ENCODE measurements at places on chromosomes 1 and 21.

DNA sequence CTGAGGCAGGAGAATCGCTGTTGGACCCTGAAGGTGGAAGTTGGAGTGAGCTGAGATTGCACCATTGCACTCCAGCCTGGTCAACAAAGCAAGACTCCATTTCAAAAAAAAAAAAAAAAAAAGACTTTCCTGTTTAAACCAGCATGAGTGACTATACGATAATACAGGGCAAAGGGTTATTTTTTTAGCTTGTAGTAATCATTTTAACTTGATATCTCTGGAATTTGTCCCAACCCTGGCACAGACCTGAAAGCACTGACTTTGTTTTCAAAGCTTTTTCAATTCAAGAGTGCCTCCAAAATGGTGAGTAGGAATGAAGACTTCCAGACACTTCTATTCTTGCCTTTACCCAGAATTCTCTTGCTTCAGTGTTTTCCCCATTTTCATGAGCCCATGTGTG is 4.4 kb upstream of the TMCO2 start:
- no peak for DNase-seq

- DNase-seq, result no peak
These were observed 487.0 kb upstream of the RGS18 start for GRCh38 chr1:191671236-191671635.

DNA sequence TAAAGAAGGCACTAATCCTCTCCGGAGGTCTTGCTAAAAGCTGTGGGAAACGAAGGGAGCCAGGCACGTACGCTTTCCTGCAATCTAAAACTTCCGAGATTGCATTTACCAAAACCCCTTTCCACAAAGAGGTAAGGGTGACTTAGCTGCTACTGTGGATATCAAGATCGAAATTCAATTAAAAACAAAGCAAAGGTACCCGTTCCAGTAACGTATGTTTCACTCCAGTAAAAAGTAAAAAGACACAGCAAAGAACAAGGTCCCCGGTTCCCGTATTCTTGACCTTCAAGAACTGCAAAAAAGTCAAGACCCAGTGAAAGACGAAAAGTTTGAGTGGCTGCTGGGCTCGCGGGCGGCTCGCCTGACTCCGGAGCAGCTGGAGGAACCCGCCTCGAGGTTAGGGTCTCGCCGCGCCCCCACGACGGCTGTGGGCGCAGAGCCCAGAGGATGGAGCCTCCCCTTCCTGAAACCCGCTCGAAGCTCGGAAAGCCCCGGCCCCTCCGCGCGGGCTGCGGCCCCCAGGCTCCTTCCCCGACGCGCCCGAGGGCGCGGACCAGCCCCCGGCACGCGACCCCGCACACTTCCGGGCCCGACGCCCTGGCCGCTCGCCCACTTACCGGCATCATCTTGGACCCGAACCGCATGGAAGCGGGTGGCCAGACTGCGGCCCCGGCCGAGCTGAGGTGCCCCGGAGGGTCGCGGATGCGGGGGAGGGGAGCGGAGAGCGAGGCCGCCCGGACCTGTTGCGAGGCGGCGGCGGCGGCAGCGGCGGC is 524 bp downstream of the TP53BP2 start:
- peak; percentile 66 for DNase-seq

GRCh38 chr1:155867766-155868165 is 8.4 kb downstream of the SYT11 start:
- no peak for DNase-seq
